AG04449 (cell line): ENCODE measurements at places on chromosomes 3 and 15.

DNA sequence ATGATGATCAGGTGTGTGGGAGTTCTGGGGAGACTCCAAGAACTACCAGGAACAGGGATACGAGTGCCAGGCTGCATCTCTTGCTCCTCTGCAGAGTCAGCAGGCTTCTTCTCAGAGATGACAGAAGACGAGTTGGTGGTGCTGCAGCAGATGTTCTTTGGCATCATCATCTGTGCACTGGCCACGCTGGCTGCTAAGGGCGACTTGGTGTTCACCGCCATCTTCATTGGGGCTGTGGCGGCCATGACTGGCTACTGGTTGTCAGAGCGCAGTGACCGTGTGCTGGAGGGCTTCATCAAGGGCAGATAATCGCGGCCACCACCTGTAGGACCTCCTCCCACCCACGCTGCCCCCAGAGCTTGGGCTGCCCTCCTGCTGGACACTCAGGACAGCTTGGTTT lies 7.9 kb downstream of the PRRT3 start:
- DNase-seq: no peak

DNA sequence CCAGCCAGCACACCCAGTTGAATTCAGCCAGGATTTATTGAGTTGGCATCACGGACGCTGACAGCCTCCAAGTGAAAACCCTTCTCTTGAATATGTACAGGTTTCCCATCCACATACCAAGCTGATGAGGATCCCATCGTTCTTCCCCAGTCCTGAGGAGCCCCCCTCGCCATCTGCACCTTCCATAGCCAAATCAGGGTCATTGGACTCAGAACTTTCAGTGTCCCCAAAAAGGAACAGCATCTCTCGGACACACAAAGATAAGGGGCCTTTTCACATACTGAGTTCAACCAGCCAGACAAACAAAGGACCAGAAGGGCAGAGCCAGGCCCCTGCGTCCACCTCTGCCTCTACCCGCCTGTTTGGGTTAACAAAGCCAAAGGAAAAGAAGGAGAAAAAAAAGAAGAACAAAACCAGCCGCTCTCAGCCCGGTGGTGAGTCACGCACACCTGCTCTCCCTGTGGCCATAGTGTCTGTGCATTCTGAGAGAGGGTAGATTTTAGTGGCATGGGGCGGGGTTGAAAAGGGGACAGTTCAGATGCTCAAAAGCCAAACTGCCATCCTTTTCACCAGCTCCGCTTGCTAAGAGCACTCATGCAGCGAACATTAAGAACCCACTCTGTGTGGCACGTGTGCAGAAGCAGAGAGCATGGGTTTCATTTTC lies 51.2 kb downstream of the KLHL25 start:
- no peak for DNase-seq

DNA sequence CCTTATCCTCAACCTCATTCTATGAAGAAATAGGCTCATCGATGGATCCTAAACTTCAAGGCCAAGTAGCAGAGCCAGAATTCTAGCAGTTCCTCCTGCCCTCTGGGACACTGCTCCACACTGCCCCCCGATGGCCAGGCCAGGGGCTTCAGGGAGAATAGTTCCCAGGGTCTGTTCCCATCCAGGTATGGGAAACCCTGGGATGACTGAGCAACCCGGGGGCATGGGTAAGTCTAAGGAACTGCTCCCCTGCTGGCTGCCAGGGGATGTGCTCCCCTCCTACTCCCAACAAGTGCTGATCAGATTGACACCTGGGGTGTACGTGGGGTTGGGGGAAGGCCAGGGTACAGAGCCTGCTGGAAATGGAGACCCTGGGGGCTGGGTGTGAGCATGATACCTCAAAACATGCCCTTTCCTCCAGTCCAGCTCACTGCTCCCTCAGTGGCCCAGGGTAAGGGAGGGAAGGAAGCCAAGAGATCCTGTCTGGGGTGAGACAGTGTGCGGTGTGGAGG lies 7.6 kb downstream of the ULK3 start:
- DNase-seq: no peak

DNA sequence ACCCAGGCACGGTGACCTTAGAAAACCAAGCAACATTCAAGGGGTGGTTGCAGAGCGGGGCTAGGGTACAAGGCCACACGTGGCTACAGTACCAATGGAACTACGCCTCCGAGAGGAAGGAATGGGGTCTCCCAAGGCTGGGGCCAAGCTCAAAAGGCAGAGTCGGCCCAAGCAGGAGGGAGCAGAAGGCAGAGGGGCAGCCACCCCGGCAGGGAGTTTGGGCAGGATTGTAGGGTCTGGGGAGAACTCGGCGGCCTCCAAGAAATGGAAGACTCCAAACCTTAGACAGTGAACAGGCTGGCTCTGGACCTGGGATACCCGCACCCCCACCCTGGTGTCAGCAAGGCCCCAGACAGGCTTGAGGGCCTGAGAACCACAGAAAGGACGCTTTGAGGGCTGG lies 28.7 kb downstream of the ATRIP start:
- DNase-seq: no peak

GRCh38 chr3:48130321-48130904 lies 57.8 kb downstream of the CDC25A start:
- DNase-seq: no peak

- no peak for DNase-seq
These were observed 205.7 kb upstream of the ZPLD1 start for GRCh38 chr3:102229062-102229655.

GRCh38 chr3:94615275-94616065 lies 552.6 kb downstream of the NSUN3 start:
- DNase-seq: no peak

DNA sequence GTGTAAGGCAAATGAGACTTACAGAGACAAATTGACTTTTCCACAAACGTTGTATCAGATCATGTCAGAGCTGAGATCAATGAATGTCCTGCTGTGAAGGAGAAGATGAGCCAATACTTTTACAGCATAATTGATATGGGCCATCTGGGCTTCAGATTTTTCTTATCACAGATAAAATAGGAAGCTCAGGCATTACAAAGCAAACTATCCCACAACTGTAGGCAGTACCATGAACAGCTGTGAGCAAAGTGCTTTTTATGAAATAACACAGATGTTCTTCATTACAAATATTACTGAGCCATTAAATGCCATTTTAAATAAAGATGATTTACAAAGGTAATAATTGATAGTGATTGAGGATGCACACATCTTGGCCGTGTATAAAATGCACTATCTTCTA lies 852.3 kb downstream of the OTOL1 start:
- no peak for DNase-seq

GRCh38 chr3:8189051-8189450 lies 312.6 kb upstream of the LMCD1 start:
- DNase-seq: no peak

DNA sequence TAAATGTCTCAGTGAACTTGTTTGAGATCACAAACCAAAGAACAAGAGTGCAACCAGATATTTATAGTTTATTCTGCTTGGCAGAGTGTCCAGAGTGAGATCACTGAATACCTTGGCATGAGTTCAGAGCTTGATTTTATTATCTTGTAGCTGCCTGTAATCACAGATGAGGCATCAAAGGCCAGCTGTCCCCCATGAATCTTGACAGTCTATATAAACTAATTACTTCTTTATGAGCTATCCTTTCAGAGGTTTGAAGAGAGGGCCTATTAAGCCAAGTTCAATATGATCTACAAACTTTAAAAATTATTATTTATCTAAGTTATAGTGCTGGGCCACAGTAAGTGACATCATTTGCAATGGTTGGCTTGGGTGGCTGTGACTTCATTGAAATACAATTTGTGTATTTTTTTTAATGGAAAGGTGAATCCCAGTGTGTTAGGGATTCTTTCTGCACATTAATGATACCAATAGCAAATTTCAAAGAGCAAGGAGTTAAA lies 251.5 kb downstream of the CLSTN2 start:
- peak; percentile 17 for DNase-seq
